GM03348 (cell line): ENCODE measurements at places on chromosomes 3 and 15.

DNA sequence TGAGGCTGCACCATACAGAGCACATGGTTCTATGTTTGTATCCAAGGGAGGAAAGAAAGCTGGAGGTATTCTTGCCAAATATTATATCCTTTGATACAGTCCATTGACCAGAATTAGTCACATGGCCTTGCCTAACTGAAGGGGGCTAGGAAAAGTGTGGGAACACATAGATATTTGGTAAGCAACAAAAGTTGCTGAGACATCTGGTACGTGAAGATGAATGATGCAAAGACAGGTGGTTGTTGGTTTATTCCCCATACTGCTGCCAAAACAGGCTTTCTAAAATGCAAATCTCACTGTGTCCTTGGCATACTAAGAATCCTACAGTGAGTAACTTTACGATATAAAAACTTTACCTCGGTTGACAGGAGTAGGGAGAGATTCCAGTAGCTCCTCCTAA, 162.2 kb downstream of the VGLL3 start:
- no peak for DNase-seq

DNA sequence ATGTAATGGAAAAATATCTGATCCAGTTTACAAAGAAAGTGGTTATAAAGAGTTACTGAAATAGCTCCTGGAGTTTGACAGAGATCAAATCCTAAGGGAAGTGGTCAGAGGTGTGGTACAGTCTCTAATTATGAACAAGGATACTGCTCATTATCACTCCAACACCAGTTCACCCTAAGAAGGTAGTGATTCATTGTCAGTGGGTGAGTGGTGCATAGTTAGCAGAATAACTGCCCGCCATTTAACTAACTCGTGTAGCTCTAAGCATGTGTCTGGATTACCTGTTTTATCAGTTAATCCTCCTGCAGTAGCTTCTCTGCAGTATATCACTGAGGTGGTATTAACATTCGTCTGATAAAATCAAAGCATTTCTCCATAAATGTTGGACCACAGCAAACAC, 700.1 kb downstream of the NLGN1 start:
- no peak for DNase-seq

DNA sequence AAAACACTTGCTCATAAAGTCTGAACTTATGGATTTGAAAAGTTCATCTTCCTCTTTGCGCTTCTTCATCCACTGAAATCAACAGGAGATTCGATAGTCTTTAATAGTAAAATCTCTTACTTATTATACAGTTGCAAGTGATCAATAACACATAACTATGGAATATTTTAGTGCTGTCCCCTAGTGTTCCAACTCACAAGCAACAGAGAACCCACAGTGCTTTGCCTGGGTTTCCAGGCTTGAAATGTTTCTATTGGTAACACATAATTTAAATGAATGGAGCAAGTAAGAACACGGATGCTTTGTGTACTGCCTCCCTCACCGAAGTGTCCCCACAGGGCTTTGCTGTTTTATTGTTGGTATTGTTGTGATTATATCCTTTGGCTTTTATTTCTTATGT, 93.5 kb downstream of the WDR72 start:
- no peak for DNase-seq

GRCh38 chr3:46829699-46830208, 33.5 kb downstream of the MYL3 start:
- no peak for DNase-seq

DNA sequence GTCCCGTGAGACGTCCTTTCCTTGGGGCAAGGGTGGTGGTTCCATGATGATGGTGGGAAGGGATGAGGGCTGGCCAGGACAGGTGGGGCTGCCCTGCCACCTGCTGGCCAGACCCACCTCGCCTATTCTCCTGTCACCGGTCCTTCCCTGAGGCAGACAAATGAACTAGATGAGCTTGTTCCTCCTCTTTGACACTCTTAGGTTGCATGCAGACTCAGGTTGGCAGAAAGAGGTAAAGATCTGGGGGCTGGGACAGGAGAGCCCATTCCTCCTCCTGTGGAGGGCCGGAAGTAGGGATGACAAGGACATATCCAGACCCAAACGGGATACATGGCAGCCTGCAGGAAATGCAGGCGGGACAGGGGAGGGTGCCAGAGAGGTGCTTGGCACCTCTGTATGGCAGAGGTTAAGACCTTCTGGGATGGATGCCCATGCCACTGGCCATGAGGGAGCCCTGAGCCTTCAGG, 38.6 kb downstream of the ACSBG1 start:
- DNase-seq: peak; percentile 57
